Nucleus accumbens (tissue), 56 donors: ENCODE measurements at places on chromosomes 11 and 22.

- DNase-seq: no peak
These were observed 565 bp downstream of the NUCB2 start for GRCh38 chr11:17277024-17277584.

DNA sequence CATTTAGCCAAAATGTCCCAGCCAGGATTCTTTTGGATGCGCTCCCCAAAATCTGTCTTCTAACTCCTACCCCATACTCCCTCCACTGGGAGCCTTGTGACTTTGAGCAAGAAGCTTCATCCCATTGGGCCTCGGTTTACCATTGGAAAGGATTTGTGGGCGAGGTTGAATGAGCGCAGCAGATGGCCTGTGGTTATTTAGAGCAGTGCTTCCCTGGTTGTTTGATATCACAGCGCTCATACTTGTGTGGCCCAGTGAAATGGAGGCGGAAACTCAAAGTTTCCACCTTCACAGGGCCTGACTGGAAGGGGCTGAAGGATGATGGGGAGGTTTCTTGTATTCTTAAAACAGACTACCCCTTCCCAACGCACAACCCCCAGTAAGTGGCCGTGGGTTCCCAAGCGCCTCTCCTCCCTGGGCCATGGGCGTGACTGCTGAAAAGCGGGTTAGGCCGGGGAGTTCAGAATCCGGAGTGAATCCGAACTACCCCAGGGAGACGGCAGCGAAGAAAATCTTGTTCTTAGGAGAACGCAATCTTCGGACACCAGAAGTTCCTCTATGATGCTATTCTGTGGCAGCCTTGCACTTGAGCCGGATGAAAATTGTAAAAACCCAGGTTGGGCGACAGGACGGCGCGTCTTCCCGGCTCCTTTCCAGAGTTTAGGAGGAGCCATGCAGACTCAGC is 1.2 kb upstream of the ATF4 start:
- no peak for DNase-seq

- no peak for DNase-seq
These were observed 492.7 kb downstream of the BRD1 start for GRCh38 chr22:49334976-49335375.

DNA sequence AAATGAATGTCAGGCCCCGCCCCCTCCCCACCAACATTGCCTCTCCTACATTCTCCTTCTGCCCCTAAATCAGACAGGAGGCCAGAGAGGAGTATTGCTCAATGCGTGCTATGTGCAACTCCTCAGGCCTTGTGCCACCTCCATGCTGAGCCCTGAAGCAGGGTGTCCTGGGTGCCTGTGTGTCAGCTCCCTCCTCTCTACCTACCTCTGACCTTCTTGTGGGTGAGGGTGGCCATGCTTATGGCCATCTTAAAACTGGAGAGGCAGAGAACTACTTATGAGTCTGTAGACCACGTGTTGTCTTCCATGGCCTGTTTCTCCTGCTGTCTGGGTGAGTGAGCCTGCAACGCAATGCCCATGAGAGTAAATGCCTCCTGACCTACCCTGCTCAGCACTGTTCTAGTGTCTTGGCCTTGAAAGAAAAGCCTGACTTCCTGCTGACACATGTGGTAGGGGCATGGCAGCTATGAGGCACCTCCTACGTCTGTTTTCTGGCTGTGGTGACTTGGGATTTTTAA is 10.5 kb downstream of the MCAM start:
- no peak for DNase-seq

GRCh38 chr22:30649430-30650007 is 13.9 kb downstream of the SLC35E4 start:
- no peak for DNase-seq

GRCh38 chr11:118057251-118058145 is 19.4 kb upstream of the TMPRSS4 start:
- DNase-seq: no peak

- no peak for DNase-seq
These were observed 17.6 kb downstream of the GDPD5 start for GRCh38 chr11:75508051-75508561.

DNA sequence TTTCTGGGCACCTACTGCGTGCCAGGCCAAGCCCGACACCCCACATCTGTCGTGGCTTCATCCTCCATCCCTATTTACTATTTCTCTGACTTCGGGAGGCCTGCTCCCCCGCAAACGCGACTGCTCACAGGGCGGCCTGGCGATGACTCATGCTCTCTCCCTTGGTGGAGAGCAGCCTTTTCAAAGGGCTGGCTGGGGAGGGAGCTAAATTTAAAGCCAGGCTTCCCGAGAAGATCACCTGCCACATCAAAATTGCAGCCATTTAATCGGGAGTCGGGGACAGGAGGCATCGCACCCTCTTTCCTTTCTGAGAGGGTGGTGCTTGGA is 24.9 kb upstream of the SHISAL1 start:
- no peak for DNase-seq

DNA sequence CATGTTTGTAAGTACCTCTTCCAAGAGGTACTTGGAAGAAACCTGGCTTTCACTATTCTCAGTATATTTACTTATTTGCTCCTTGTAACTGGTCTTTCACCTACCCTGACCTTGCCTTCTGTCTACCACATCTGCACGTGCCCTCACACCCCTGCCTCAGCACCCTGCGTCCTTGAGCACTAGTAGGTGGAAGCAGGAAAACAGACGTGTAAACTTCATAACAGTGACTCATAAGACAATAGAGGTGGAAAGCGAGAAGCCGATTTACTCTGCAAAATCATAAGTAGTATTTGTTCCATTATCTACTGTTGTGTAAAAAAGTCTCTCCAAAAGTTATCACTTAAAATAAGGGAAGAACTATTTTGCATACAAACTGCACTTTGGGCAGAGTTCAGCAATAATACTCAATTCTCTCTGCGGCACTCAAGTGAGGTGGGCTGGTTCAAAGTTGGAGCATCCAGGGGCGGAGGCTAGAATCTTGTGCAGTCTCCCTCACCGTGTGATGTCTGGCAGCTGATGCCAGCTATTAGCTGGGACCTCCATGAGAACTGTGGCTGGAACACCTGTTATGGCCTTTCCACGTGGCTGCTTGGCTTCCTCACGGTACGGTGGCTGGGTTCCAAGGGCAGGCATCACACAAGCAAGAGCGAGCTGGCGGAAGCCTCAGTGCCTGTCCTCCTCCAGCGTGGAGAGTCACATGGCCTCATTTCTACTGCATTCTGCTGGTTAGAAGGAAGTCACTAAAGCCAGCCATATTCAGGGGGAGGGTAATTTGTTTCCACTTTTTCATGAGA is 30.4 kb downstream of the PACS1 start:
- DNase-seq: no peak

- DNase-seq: no peak
These were observed 44.5 kb upstream of the DKK3 start for GRCh38 chr11:12052676-12053605.

GRCh38 chr11:28770806-28771205 is 662.6 kb downstream of the METTL15 start:
- no peak for DNase-seq

GRCh38 chr11:35590412-35590811 is 27.8 kb upstream of the FJX1 start:
- DNase-seq: no peak

- DNase-seq: no peak
These were observed 41.6 kb upstream of the H19 start for GRCh38 chr11:2039198-2039759.

DNA sequence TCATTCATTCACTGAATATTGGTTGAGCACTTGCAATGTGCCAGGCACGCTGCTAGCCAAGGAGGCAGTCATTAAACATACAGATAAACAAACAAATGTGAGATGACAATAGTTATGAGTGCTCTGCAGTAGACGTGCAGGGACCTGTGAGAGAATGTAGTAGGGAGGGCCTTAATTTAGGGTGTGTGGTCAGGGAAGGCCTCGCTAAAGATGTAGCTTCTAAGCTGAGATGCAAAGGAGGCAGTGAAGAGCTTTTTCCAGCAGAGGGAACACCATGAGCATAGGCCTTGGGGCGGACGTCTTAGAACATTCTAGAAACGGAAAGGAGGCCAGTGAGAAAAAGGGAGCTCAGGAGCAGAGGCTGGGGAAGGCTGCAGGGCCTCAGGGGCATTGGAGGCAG is 789 bp upstream of the NCF4 start:
- DNase-seq: no peak

DNA sequence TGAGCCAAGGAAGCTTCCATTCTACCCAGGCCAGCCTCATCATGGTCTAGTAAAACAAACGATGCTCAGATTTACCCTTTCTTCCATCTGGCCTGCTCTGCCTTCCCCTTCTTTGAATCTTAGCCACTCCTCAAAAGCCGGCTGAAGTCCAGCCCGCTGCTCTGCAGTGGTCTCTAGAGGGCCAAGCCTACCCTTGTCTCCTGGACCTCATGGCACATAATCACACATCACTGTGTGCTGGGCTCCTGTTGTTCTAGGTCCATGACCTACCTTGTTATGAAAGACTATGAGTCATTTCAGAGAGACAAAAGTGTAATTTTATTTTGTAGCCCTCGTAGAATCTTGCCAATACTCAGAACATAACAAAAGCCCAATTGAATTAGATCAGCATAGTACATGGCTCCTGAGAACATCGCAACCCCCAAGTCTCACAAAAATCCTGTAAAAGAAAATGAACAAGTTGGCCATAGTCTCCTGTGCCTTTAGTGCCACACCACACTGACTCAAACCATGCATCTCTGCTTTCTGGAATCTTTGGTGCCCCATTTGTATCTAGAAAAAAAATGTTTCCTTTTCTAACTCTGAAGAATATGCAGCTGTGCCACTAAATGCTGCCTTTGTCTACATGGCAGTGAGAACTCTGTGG is 192.7 kb downstream of the OPCML start:
- DNase-seq: no peak

- no peak for DNase-seq
These were observed 5.1 kb downstream of the CARS1 start for GRCh38 chr11:3052109-3052479.

GRCh38 chr11:121615501-121615900 is 162.7 kb upstream of the SORL1-AS1 start:
- DNase-seq: no peak

DNA sequence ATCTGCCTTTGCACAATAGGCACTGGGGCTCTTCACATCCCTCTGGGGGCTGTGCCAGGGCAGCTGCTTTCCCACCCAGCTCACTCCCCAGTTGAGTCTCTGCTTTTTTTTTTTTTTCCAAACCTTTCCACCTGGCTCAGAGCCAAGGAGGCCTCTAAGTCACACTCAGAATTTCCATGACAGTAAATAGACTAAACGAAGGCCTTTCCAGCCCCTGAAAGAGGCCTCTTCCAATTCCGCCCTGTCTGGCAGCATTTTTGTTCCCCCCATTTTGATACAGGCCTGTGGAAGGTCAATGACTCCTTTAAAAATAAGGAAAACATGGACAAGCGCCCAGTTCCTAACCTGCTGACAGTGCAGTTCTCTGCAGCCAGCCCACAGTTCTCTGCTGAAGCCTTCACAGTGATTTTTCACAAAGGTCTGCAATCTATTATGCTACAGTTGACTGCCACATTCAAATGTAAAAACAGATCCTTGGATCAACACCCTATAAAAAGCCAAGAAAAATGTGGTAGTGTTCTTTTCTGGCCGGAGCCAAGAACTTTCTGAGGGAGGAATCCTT is 107.5 kb upstream of the SESN3 start:
- DNase-seq: no peak

DNA sequence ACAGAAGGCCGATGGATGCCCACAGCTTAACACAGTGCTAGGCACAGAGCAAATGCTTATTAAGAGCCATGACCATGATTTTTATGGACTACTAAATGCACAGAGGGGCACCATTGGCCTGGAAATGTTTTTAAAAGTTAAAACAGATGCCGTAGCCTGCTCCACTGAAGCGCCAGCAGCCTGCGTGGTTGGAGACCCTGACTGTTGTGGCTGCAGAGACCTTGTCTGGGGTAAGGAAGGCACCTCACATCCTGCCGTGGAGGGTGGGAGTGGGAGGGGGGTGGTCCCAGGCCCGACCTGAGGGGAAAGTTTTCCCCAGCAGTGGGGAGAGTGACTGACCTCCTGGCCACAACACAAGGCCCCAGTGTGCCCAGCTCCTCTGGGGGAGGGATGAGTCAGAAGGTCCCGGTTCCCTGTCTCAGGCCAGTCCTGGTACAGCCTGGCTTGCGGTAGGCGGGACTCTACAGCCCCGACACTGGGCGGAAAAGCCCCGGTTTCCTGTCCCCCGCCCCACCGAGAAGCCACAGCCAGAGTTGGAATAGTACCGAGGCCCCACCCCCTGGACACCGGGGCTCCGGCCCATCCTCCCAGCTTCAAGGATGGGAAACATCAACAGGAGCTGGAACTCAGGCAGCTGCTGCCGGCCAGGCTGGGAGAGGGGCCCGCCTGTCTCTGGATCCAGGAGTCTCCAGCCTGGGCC is 7.0 kb downstream of the CHST1 start:
- peak; percentile 73 for DNase-seq

DNA sequence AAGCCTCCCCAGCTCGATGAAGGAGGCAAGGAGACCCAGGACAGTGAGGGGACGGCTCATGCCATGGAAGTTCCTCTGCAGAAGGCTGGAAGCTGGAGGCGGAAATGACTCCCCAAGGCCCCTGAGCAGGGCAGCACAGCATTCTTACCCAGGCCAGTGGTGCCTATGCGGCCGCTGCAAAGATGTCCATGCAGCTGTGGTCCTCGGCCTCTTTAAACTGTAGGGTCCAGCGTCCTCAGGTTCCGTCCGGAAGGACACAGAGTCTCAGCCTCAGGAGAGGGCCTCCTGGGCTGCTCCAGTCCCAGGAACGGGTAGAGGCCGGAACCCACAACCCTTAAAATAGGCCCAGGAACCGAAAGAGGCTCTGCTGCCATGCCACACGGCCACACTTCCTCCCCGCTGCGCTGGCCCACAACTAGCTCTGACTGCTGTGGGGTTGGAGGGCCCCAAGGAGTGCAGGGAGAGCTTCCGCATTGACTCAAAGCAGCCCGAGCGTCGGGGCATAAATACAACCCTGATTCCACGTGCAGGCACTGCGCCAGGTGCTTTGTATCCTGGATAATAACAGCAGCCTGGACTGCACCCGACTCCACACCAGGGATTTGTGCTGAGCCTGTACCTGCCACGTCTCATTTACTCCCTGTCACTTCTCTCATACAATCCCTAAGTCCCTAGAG is 5.5 kb downstream of the KIAA0930 start:
- peak; percentile 45 for DNase-seq

- no peak for DNase-seq
These were observed 6.3 kb upstream of the C11orf91 start for GRCh38 chr11:33706966-33707365.

DNA sequence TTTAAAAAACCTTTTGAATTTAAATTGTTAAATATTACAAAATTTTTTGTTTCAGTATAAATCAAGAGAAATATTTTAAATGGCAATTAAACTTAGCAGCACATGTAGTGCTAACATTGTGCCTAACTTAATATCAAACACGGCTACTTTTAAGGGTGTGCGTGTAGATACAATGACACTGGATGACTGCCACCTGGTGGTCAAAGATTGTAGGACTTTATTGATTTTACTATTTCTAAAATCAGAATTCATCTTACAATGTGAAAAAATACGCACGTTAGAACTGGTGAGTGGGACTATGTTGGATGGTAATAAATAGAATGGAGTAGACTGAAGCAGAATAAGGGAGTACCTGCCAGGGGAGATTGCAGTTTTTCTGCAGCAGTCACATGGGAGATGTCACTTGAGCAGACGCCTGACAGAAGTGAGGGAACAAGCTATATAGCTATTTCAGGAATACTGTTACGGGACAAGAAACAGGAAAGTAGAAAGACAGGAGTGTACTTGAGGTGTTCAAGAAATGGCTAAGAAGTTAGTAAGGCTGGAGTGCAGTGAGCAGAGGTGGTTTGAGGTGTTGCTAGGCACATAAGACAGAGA is 52.9 kb downstream of the UVRAG start:
- no peak for DNase-seq
